Ammon's horn (tissue), 1 donor: ENCODE measurements at places on chromosomes 12 and 14.

- no peak for DNase-seq
Measured at GRCh38 chr14:33999771-34000291, 49.0 kb upstream of the EGLN3 start.

DNA sequence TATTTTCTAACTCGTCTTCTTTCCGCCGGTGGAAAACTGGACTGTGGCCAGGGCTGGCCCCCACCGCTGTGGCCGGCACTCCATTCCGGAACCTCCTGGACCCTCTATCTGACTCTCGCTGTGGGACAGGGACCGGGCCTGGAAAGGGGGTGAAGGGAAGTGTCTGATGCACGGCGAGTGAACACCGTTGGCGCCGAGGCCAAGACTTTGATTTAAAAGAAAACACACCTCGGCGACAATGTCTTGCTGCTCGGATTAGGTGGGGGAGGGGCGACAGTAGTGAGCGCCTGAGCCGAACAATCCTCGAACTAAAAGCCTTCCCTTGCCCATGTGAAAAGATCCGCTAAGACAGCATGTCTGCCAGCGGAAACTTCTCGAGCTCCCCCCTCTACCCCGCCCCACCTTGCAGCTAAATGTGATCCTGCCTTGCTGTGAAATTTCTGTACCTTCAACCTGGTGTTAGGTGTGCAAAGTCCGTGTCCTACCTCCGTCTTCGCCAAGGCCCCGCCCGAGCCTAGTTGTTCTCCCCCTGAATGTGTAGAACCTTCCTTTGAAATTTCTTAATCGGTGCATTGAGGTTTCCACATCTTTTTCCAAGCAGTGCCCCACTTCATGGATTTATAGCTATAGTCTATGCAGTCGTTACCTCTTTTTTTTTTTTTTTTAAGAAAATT is 862 bp upstream of the HOTAIR start:
- DNase-seq = no peak

- no peak for DNase-seq
Measured at GRCh38 chr14:50237427-50237826, 6.0 kb upstream of the SOS2 start.

DNA sequence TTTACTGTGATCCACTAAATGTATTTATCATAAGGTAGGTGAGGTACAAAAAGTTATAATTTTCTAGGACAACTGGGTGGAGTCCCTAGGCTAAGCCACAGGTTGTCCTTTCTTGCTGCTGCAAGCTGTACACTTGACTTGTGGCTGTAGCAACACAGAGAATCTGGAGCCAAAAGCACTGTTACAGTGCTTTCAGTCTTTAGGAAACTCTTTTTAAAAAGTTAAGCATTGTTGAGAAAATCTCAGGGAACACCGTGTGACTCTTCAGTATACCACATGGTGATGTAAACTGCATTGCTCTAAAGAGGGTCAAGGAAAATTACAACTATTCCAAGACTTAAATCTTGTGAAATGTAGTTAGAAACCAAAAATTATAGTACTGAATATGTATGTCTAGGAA is 11.4 kb downstream of the SLC15A5 start:
- DNase-seq = no peak

- peak; percentile 30 for DNase-seq
Measured at GRCh38 chr12:132288516-132289215, 40.7 kb downstream of the GALNT9 start.

DNA sequence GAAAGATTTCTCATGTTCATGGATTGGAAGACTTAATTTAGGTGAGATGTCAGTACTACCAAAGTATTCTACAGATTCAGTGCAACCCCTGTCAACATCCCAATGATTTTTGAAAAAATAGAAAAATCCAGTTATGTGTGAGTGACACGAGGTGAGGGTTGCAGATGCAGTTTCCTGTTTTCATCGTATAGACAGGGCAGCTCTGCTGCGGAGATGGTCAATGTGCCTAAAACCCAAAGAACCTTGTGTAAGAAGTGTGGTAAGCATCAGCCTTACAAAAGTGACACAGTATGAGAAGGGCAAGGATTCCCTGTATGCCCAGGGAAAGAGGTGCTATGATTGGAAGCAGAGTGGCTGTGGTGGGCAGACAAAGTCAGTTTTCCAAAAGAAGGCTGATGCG is 94.4 kb downstream of the SCAF11 start:
- DNase-seq = no peak

- no peak for DNase-seq
Measured at GRCh38 chr14:51277753-51278415, 37.8 kb downstream of the TMX1 start.

DNA sequence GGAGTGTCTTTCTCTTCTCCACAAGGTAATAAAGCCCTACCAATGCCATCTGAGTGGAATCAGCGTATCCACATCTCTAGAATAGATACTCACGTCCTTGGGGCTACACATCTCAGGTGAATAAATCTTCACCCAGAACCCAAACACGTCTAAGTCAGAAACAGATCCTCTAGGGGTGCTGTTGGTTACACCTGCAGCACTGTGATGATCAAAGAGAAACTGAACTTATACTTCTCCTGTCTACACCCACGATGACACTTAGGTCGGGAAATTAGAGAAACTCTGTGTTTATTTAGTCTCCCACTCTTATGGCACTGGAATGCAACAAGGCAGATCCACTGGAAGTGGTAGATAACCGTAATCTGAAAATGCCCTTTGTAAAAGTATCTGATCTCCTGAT is 46.2 kb downstream of the WIF1 start:
- DNase-seq = no peak

- no peak for DNase-seq
Measured at GRCh38 chr14:88342980-88343379, 19.9 kb upstream of the KCNK10 start.

DNA sequence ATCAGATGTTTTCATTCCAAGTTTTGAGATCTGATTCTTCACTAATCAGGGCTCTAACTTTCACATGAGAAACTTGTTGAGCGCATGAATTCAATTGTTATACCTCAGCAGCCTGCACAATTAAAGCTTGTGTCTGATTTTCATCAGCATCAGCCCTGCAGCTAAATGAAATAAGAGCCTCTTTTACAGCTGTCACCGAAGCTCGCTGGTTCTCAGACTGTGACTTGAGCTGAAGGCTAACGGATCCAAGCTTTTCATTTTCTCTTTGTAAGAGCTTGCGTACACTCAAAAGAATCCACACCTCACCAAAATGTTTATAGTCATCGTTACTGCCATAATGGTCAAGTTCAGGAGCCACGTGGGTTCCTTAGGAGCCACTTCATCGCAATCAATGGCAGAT is 65.5 kb upstream of the BEGAIN start:
- no peak for DNase-seq

DNA sequence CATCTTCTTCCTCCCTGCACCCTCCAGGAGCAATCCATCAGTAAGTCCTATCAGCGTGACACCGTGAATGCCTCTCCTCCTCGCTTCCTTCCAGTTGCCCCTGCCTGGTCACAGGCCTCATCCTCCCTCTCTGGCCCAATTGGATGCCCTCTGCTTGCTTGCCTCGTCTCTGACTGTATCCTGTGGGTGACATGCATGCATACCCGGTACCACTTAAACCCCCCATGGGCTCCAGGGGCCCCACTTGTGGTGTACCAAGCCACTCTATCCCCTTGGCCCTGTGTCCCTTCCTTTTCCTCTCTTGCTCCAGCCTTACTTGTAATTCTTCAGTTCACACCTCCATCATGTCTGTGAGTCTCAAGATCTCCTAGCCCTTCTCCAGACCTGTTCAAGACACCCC is 106.0 kb upstream of the RTL1 start:
- DNase-seq = no peak

DNA sequence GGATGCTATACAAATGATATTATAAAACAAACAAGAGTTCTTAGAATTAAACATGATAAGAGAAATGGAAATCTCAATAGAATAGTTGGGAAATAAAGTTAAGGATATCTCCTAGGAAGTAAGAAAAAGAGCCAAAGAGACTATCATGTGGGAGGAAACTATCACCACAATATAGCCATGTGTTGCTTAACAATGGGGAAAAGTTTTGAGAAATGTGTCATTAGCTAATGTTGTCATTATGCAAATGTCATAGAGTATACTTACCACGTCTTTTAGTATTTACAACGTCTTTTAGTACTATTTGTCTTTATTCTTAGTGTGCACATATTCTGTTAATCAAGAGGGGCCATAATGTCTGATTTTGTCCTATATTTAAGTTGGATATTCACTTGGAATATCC is 58.7 kb downstream of the ZNF641 start:
- DNase-seq = no peak

DNA sequence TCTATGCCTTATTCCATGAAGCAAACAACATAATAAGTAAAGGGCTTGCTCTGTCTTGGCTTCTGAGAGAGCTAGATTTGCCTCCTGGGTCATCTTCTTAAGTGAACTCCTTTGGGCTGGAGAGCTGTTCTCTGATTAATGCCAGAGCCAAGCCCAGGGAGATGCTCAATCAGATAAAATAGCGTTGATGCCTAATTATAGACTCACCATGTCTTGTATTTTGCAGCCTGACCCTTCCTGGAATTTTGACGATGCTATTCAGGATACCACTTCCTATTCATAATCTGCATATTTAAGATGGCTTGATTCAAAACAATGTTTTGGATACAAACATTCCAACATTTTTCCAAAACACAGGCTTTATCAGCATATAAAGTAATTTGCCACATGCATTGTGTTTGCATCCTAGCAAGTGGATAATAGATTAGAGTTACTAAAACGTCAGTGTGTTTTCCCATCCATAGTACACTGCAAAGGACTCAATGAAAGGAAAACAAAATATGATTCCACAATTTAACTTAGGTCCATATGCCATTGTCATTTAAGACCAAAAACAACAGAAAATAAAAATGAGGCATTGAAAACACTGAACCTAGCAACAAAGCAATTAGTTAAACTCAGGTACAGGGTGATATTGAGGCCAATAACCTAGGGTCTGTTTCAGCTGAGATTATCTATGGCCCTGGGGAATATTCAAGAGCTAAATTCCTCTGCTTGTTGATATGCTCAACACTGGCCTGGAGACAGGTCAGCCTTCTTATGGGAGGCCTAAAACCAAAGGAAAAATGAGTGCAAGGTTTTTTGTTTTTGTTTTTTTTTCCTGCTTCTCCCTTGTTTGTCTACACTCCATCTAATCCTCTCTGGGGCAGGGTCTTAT is 184.2 kb upstream of the FOXN3 start:
- DNase-seq = no peak

DNA sequence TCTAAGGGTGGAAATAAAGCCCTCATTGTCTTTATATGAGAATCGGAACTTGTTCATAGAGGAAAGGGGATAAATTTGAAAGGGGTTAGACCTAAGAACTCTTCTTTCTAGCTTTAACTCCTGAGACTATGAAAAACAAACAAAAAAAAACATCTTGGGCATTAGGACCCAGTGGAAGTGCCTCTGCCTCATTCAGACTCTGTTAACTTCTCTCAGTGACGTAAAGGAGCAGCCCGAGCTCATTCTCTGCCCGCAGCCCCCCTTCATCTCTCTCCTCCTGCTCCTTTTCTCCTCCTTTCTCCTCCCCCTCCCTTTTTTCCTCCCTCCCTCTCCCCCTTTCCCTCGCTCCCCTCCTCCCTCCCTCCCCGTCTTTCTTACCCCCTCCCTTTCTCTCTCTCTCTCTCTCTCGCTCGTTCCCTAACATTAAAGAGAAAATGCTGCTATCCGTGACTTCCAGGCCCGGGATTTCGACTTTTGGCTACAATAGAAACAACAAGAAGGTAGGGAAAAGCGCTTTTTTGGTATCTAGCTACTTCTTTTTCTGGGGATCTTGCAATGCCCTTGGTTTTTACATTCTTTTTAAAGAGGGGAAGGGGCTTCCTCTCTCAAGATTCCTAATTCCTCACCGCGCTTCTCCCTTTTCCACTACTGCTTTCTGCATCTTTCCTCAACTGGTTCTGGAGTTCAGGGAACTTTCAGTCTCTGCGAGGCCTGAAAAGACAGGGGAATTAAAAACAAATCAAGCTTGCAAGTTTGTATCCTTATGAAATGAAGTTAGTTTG is at the start of gene RBMS2:
RBMS2 (plus strand) TSS at position 231 of the 782 bp plus-strand sequence; CDS start at position 435, 204 bp downstream.
- DNase-seq = peak; percentile 90

DNA sequence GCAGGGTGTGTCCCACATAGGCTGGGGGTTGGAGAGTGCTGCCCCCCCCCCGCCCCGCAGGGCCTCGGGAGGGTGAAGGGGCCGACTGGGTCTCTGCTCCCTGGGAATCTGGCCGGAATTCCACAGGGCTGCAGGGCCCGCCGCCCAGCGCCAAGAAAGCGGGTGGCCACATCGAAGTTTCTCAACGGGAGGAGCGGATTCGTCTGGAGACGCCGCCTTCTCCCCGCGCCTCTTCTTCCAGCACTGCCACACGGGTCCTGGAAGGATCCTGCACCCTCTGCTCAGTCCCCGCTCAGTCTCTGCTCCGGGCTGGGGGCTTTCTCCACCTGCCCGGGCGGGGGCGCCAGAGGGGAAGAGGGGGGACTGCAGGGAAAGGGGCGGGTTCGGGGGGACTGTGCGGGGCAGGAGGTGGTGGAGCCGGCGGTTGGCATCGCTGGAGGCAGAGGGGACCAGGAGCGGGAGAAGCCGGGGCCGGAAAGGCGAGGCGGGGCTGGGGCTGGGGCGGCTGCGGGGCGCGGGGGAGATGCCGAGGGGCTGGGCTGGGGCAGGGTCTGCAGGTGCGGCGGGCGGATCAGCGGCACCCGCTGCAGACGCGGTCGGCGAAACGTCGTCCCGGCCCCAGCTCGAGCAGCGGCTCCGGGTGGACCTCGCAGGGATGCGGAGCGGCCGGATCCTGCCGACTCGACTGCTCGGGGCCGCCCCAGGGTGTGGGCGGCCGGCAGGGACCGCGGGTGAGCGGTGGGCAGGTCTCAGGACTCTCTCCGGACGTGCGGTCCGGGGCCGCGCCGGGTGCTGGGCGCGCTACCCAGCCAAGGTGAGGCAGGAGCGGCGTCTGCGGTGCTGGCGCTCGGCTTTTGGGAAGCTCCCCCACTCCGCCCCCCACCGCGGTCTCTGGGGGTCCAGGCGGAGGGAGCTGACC is 811.4 kb upstream of the TMEM132C start:
- DNase-seq = no peak

DNA sequence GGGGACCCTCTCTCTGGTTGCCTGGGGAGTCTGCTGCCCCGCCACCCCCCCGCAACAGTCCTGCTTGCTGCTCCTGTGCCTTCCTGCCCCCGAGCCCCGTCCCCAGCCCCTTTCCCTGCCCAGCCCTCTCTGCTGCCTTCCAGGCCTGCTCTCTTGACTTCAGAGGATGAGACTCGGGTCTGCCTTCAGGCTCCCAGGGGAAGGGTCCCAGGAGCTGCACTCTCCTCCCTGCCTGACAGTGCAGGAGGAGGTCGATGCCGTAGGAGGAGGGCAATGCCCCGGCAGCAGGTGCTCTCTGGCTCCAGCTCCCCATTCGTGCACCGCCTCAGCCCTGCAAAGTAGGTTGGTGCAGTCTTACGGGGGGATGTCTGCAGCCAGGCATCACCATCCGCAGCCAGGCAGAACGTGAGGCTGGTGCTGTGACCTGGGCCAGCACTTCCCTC is 185.1 kb upstream of the C14orf180 start:
- DNase-seq = no peak

DNA sequence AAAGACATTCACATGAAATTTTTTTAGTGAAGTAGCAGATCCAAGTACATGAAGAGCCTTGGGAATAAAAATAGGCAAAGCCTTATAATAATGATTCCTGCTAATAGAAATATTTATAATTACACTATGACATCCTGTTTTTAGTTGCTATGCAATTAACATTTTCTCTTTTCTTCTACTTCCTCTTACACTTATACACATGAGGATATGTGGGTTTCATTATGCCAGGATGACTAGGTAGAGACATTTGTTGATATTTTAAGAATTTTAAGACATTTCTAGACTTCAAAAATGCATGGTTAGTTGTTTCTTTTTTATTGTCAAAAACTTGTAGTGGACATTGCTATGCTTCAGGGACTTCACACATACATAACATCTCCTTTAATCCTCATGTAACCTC is 326.8 kb downstream of the SYT1 start:
- DNase-seq = no peak

GRCh38 chr12:121439715-121440114 is 39.8 kb downstream of the RNF34 start:
- no peak for DNase-seq
